GM03348 (cell line): ENCODE measurements at places on chromosomes 13 and 19.
A peak's percentile ranks its signal among the peaks of the same experiment; 100 is the strongest.

- DNase-seq = peak; percentile 11
Observed at GRCh38 chr13:33284916-33285315, 639 bp downstream of the STARD13 start.

DNA sequence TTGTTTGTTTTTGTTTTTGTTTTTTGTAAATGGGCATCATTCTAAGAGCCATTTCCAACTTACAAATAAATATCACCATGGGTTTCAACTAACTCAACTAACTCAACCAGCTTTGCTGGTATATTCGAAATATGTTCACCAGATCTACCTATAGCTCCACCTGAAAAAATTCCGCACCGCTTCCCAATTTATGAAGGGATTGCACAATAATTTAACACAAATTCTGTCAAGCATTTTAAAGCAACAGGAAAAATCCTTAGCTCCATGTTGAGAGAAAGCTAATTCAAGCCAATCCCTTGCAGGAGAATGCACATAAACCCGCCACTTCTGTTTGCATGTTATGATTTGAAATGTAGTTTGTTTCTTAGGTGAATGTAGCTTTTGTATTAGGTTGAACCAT is 417.8 kb downstream of the EFNB2 start:
- DNase-seq = no peak

- no peak for DNase-seq
Observed at GRCh38 chr19:16569609-16570320, 2.5 kb downstream of the SLC35E1 start.

DNA sequence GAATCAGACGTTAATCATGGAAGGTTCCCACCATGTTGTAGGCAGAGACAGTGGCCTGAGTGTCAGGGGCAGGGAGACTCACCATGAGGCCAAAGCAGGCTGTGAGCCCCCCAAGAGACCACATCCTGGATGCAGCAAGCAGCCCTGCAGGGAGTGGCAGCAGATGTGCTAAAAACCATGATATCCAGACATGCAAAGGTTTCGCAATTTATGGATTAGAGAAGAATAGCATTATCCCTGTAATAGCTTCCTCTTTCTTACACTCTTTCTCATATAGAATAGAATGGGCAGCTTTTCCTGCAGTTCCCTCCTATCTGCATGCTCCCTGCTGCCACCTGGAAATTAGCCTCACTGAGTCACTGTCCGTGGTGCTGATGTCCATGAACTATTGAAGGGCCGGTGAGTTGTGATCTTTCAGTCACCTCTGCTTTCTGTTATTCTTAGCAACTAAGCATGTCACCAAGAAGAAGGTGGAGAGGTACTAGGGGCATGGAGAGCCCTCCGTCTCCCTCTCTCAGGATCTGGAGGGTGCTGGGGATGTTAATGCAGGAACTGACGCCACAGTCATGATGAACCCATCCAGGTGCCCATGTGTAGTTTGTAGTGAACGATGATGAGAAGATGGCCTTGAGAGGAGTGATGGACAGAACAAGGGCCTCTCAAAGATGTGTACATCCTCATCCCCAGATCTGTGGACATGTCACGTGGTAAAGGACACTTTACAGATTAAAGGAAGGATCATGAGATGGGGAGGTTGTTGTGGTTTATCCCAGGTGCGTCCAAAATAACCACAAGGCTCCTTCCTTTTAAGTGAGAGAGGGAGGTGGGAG is 9.9 kb downstream of the CEACAM4 start:
- DNase-seq = peak; percentile 33

DNA sequence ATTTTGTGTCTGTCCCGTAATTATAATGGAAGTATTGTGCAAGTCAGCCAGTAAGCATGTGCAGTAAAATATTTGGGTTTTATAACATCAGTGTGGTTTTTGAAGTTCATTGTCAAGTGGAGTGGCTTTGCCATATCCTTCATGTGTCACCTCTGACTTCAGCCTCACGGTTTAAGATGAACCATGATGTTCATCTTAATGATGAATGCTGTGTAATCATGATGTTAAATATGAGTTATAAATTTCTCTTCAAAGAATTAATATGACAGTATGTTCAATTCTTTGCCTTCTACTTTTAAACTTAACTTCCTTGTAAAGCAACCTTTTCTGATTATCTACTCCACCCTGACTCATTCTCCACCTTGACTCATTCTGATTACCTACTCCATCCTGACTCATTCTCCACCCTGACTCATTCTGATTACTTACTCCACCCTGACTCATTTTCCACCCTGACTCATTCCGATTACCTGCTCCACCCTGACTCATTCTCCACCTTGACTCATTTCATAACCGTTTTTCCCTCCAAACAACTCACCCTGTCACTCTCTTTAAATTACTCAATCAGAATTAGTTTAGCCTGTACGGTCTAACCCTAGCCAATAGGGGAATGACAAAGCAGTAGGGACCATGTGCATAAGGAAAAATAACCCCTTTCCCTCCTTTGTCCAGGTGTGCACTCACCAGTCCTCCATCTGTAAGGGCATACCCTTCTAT is 50.3 kb upstream of the ANKRD10 start:
- no peak for DNase-seq

DNA sequence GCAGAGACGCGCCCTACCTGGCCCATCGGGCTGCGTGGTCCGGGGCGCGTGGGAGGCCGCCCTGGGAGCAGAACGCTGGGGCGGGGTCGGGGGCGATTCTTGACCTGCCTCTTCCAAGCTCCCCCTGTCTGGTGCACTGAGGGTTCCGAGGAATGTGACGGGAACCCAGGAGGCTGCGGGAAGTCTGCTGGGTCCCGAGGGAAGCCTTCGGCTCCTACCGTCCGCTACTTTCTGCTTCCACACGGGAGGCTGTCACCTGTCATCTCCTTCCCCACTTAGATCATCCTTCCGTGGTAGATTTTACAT is 781 bp upstream of the SPRYD7 start:
- peak; percentile 18 for DNase-seq

- peak; percentile 14 for DNase-seq
Observed at GRCh38 chr19:43353606-43354304, at the start of gene CD177. Gene CD177 (plus strand): TSS chr19:43353686. CDS start chr19:43353715, 29 bp downstream.

DNA sequence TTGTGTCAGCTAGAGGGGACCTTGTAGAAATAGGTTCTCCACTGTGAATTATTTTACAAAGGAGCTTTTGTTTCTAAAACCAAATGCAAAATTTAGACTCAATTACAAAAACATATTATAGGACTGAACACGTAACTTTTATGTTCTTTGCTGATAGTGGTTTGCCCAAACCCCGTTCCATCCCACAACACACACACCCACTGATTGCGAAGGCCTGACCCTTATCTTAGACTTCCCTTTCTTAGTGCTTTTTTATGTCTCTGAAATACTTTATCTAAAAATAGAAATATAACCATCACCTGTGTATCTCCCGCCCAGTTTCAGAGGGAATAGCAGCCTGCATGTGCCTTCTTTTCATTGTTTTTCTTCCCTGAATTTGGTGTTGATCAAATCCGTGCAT is 13.0 kb downstream of the CCNA1 start:
- no peak for DNase-seq

- DNase-seq = peak; percentile 62
Observed at GRCh38 chr19:40542202-40542859, 34.3 kb upstream of the SHKBP1 start.

- peak; percentile 70 for DNase-seq
Observed at GRCh38 chr19:15437355-15438123, 12.2 kb downstream of the WIZ start.

DNA sequence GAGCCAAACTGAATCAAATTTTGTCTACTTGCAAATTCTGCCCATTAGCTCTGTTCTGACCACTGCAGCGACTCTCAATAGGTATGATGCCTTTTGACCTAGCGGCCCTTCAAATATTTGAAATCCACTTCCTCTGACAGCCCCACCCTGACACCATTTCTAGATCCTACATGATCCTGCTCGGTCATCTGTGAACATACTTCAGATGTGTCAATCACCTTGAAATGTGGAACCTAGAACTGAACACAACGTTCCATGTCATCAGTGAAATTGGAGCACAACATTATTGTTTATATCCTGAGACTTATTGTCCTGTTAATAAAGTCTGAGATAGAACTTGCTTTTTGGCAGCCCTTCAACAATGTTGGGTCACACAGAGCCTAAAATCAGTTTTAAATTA is 98.2 kb downstream of the UBL3 start:
- no peak for DNase-seq

GRCh38 chr19:47227352-47228167 is 3.4 kb downstream of the BBC3 start:
- DNase-seq = peak; percentile 93

GRCh38 chr13:43368003-43368402 is 344.6 kb downstream of the DNAJC15 start:
- peak; percentile 37 for DNase-seq

DNA sequence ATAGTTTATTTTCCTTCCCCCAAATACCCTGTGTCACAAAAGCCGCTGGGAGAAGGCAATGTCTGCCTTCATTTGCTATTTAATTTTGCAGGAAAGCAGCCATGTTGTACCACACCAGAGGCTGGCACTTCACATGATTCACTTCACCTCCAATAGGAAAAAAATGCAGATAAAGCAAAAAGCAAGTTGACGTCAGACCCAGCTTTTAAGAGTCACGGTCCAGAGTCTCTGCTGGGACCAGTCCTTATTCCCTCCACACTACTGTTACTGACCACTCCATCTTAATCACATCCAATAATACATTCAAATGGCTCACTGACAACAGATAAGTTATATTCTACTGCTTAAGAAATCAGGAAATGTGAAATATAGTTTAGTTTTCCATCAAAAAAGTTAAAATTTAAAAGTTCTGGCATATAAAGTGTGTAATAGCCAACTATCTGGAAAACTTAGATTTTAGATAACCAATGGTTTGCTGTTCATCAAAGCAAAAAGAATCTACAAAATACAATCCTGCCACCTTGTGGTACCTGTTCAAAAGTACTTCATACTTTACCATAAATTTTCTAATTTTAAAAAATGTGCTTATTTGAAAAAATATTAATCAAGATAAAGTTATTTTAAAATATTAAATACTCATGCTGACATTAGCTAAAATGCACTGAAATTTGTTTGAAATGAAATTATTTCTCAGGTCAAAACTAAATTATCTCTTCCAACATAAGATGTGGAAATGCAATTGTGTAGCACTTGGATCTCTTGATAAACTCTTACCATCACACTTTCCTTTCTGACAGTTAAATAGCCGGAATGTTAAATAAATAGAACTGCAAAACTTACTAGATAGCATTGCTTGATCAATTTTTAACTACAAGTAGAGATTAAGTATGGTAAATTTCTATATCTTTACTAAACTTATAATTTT is 97.3 kb downstream of the SERP2 start:
- no peak for DNase-seq

DNA sequence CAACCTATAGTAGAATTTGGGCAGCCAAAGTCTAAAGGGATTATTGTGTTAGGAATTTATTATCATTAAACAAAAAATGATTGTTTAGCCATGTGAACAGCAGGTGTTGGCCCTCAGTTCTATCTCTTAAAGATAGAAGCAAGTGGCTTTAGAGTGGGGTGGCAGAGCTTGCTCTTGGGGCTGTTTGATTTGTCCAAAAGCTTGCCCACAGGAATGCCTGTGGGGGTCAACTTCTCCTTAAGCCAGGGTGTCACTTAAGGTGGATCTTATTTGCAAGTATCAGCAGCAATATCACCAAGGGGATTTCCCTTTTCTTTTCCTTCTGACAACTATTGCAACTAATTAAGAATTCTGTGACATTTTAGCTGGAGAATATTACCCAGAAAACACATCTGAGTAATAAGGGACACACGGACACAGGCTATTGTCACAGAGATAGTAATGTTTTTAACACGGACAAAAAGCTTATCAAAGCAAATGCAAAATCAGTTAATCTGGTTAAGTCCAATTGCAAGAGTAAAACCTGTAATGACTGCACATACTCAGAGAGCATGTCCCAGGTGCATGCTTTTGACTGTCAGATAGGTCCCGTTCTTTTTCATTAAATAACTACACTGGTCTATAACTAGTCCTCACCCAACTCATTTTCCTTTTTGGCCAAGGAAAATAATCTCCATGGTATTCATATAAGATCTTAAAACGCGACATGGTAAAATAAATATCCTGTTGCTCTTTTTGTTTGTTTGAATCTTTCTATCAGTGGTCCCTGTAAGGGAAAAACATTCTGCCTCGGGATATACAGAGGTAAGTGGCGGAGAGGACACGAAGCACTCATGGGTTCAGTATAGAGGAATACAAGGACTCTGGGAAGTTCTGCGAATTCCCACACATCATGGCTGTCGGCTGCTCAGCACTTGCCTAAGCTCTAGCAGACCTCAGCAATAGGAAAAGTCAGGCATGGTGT is 172.1 kb upstream of the RFC3 start:
- DNase-seq = no peak

DNA sequence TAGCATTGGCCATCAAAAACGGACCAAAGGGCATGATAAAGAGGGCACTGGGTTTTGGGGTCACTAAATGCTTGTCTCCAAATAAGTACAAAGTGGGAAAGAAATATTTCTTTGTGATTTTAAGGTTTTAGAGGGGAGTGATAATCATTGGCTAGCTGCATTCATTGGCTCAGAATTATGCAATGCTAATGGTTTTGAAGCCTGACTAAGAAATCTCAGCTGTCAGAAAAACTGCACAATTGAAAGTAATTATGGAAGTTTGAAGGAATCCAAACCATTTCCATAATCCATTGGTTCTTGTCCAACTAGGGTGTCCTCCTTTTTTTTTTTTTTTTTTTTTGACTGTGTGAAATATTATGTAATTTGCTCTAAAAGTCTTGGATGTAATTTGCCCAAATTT is 88.2 kb upstream of the ARGLU1 start:
- no peak for DNase-seq

GRCh38 chr19:32652894-32653598 is 21.9 kb downstream of the ANKRD27 start:
- no peak for DNase-seq

DNA sequence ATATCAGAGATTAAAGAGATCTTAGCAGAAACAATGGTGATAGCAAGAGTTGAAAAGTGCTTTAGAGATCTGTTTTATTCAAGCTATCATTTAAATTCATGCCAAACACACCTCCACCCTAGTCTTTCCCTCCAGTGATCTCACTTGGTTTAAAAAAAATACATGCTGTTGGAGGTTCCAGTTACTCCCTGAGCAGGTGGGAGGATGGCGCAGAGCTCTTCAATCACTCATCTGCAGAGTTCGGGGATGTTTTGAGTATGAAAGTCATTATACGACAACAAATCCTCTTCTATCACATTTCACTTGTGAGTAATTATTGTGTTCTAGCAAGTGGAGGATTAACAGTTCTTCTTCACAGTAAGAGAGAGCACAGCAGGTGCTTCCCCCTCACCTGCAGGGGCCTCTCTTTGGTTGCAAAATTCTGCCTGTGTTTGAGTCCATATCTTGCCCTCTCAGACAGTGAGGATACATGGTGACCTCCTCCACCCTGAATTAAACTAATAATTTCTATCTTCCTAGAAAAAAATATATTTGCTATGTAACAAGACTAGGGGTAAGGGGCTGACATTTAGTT is 376.7 kb downstream of the LIG4 start:
- DNase-seq = no peak
